B cell (primary cell): ENCODE measurements at places on chromosomes 2 and 18. TPM values are rescaled to one million over a fixed set of nuclear protein-coding genes. Genes with fewer than 3 reads are reported as not detected.

LONRF2 gene
- not detected in 2 replicates for polyA plus RNA-seq

HOXD13 gene
- polyA plus RNA-seq, result not detected in 2 replicates

TNS1 gene
- polyA plus RNA-seq, result 0.10 and 0.20 TPM in 2 replicates

PPP1R1C gene
- not detected in 2 replicates for polyA plus RNA-seq

C2orf80 gene
- polyA plus RNA-seq, result not detected in 2 replicates

B4GALT6 gene
- 0.14 TPM in 1 of 2 replicates, not detected in the other for polyA plus RNA-seq
